ENCODE measurements at places on chromosomes 1 and 21.
A peak's percentile ranks its signal among the peaks of the same experiment; 100 is the strongest.

- DNase-seq, result no peak
These were observed 959 bp downstream of the CD58 start for GRCh38 chr1:116569776-116570357.

GRCh38 chr1:234781241-234782065 lies 171.5 kb upstream of the IRF2BP2 start:
- no peak for DNase-seq

DNA sequence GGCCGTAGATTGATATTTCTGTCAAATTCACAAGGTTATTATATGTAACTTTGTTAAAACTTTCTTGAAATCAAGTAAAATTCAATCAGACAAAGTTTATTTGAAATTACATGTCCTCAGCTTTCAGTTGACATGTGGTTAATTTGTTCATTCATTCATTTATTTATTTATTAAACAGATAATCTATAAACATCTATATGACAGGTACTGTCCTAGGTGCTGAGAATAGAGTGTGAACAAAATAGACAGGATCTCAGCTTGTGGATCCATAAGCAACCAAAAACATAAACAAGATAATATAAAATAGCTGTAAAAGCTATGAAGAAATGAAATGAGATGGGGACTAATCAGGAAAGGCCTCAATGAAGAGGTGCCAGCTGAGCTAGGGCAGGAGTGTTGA lies 72.0 kb downstream of the LRRC8D start:
- no peak for DNase-seq

- no peak for DNase-seq
These were observed 13.3 kb upstream of the GNG12 start for GRCh38 chr1:67846538-67846937.

GRCh38 chr1:116737855-116738321 lies 16.3 kb upstream of the CD2 start:
- DNase-seq, result no peak

GRCh38 chr21:42366292-42367010 lies at the start of gene TFF1:
TFF1 (minus strand) TSS chr21:42366535; CDS start chr21:42366495, 40 bp downstream.
- DNase-seq, result no peak

- DNase-seq, result no peak
These were observed 83.0 kb upstream of the IVNS1ABP start for GRCh38 chr1:185400052-185400451.

DNA sequence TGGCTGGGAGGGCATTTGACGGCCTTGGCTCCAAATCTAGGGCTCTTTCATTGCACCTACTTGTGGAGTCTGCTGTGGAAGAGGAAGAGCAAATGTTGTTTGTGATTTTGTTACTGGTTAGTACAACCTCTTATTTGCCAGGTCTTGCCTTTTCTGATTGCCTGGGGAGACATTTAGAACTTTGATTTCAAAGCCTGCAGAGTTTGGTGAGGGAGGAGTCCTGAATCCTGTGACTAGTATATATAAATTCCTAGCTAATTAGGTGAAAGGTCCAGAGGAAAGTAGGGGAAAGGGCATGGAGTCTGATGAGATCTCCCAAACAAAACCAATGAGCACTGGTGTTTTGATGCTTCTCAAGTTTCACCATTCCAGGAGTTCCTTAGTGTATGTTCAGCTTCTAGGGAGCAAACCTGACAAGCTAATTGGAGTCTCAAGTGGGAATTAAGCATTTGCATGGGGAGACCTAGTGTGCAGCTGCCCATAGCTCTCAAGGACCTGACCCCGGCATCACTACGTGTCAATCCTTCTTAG lies 5.1 kb upstream of the HMGCS2 start:
- no peak for DNase-seq

DNA sequence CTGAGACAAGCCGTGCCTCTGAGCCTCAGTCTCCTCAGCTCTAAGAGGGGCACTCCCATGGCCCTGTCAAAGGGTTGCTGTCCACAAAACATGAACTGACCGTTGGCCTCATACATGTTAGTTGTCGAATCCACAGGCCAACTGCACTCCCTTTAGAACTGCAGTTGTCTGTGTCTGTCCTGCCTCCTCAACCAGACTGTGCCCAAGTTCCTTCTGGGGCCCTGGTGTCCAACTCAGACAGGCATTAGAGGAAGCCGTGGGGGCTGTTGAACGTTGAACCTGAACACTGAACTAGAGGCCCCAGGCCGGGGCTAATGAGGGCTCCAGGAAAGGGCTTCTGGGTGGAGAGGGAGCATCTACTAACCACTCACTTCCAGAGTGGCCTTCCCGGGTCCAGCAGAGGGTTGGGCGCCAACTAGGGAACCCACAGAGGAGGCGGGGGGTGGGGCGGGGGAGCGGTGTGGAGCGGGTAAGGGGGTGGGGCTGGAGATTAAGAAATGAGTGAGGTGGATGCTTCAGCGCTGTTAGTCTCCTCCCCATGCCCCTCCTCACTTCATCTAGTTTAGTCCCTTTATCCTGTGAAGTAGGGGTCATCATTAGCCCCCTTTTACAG lies at the start of gene RAB42:
RAB42 (plus strand) TSS at position 558 of the 613 bp plus-strand sequence. CDS start 247 bp downstream, outside the sequence.
- DNase-seq, result no peak

DNA sequence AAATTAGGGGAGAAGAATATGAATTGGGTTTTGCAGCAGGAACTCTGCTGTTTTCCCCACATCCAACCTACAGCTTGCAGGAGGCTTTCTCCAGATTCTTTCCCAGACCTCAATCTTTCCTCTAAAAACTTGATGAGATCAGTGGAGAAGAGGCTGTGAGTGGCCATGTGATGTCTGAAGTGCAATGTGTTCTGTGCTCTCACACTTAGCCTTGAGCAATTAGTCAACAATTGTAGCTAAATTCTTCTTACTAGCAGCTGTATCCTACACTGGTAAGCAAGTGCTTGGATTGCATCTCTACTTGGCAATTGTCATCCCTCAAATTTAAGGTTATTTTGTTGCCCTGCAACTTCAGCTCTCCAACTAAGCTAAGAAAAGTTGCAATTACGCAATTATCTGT lies 807.3 kb upstream of the RGS18 start:
- DNase-seq, result no peak

- no peak for DNase-seq
These were observed 21.5 kb downstream of the RAP1GAP start for GRCh38 chr1:21647431-21648351.

DNA sequence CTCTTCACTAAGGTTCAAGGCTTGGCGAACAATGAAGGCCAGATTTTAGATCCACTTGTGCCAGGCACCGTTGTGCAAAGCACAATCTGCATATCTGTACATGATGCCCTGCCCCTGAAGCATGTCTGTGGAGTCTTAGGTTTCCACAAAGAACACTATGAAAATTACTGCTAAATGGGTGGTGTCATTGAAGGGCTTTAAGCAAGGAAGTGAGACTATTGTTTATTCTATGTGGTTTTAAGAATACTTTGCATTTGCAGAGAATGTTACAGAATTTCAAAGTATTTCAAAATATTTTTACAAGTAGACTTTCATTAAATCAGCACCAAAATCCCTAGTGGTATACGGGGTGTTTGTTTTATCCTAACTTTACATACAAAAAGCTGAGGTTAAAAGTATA lies 8.8 kb downstream of the TSEN15 start:
- no peak for DNase-seq

DNA sequence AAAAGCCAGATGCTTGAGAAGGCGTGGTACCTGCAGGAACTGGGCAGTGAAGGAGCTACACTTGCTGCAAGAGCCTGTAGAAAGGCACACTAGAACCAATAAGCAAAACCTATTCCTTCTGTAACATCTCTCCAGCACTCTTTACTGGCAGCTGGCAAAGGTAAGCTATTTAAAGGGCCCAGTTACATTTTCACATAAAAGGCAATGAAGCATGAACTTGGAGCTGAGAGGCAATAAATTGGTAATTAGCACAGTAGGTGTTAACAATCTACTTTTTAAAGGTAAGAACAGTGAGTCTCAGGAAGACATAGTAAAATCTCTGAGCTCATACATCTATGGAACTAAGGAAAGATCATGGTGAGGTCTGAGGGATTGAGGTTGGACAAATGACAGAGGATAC lies 167.1 kb upstream of the OLFM3 start:
- no peak for DNase-seq

GRCh38 chr1:87650306-87650705 lies 321.6 kb downstream of the LMO4 start:
- no peak for DNase-seq

DNA sequence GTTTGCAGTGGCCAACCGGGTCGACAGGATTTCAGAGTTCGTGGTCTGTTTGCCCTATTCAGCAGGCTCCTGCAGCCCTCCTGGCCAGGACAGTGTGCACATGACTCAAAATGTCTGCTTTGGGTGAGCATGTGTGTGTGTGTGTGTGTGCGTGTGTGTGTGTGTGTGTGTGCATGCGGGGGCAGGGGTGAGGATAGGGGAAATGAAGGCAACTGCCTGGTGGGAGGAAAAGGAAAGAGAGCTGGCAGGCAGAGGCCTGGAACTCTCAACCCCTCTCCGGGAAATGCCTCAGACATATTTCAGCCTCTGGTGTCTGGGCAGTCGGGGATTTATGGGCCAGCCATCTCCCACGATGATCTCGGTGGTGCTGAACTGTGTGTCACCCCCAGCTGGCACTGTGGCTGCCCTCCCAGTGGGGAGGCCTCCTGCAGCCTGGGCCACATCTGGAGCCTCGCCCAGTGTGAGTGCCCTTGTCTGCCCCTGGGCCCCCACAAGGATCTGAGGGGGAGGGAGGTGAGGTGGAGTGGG lies 15.2 kb downstream of the CDCP2 start:
- no peak for DNase-seq

- DNase-seq, result no peak
These were observed 395.5 kb downstream of the RPS6KC1 start for GRCh38 chr1:213446496-213446895.

- peak; percentile 25 for DNase-seq
These were observed 312.3 kb upstream of the FAM78B start for GRCh38 chr1:166479052-166479631.

DNA sequence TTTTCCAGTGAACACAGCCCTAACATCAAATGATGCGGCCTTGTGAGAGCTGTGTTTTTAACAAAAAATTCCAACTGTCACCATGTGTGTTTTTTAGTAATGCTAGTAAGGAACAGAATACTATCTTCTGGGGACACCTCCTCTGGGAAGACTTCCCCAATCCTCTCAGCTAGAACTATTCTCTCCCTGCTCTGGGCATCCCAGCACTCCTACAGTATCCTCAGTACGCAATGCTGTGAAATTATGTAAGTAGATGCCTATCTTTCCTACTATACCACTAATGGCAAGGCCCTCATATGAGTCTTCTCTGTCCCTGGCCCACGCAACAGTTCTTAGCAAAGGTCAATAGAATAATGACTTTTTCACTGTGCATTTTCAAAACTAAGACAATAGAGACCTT lies 19.5 kb upstream of the TTC39A start:
- DNase-seq, result no peak

GRCh38 chr21:25326181-25326580 lies 281.1 kb downstream of the MRPL39 start:
- no peak for DNase-seq

DNA sequence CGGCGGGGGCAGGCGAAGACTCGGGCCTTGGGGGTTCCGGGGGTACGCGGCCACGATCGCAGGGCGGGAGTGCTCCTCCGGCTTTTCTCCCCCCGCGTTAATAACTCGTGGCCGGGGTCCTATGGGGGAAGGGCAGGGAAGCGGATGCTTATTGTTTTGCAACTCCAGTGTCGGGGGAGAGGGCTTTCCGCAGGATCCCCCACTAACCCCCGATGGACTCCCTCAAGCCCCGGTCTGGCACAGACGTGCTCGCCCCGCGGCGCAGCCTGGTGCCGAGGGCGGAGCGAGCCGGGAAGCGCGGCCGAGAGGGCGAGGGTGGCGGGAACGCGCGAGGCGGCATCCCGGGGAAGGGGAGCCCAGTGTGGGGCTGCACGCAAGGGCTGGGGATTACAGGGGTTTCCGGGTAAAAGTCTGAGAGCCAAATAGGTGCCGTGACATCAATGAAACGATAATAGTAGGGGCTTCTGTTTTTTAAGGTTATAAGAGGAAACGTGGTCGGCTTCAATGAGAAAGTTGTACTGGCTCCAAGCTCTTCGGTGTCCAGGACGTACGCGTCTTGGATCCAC lies 772 bp downstream of the UCK2 start:
- DNase-seq, result peak; percentile 49

DNA sequence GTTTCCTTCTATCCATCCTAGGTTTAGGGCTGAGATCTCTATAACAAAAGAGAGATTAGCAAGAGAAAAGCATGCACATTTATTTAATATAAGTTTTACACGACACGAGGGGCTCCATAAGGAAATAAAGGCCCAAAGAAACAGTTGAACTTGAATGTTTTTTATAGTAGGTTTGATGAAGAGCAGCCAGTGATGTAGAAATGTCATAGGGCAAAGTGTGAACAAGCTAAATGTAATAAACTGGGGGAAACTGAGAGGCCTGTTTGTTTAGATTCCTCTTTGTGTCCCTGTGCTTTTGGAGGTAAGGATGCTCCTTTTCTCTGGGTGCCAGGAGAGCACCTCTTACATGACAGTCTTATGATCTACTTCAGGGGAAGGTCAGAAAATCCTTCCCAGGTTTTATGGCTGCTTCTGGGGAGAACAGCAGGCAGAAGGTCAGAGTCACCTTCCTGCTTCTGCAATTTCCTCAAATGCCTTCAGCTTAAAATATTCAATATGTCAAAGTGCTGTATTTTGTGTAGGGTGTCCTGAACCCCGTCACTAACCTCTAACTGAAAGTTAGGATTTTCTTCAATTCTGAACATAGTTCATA lies 9.5 kb upstream of the HORMAD1 start:
- DNase-seq, result no peak

DNA sequence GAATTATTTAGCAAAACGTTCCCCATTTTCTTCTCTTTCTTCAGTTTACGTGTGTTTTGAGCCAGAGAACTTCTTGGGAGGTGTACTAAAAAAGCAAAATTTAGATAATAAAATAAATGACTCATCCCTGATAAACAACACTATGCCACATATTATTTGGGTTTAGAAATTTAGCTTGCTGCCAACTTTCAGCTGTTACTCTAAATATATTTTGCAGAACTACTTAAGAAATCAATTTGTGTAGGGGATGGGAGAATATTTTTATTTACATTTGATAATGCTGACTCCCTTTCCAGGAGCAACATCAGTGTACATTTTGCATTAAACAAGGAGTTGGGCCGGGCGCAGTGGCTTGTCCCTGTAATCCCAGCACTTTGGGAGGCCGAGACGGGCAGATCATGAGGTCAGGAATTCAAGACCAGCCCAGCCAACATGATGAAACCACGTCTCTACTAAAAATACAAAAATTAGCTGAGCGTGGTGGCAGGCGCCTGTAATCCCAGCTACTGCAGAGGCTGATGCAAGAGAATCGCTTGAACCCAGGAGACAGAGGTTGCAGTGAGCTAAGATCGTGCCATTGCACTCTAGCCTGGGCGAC lies 151.4 kb upstream of the ZRANB2 start:
- DNase-seq, result no peak

DNA sequence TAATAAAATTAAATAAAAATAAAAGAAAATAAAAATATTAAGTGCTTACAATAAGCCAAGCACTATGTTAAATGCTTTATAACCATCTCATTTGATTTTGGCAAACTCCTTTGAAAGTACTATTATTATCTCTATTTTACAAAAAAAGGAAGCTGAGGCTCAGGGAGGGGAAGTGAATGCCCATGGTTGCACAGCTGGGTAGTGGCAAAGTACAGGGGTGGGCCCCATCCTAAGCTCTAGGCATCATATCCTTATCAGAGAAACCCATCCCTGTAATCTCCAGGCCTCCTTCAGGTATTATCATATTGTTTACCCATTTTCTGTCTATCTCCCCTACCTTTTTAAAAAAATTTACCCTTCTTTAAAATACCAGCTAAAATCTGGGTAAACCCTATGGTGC lies 2.3 kb upstream of the MED18 start:
- DNase-seq, result no peak

GRCh38 chr1:11397151-11397901 lies 81.6 kb upstream of the DISP3 start:
- DNase-seq, result no peak

GRCh38 chr1:153353226-153353947 lies 4.3 kb upstream of the S100A9 start:
- no peak for DNase-seq

- DNase-seq, result no peak
These were observed 457.3 kb upstream of the VAMP3 start for GRCh38 chr1:7313826-7314225.

All from NCI-H187 (cell line).